ENCODE measurements at places on chromosomes 3 and 15.
A peak's percentile ranks its signal among the peaks of the same experiment; 100 is the strongest.

GRCh38 chr15:34102175-34102925 lies 467 bp downstream of the PGBD4 start:
- no peak for DNase-seq

DNA sequence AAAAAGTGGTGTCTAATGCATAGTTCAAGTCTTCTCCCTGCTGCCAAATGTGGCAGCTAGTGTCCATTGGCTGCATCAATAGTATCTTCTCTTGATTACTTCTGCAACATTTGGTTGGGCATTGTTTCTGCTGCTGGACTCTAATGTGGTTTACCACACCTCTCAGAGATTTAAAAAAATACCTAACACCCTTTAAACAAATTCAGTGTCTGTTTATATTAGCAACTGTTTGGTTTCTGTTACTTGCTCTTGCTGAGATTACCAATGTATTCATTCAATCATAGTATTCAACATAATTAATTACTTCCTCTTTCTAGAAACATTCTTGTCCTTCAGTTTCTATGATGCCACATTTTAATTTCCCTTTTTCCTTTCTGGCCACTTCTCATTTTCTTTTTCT lies 20.3 kb upstream of the NECTIN3 start:
- DNase-seq: no peak

- DNase-seq: no peak
These were observed 19.9 kb downstream of the UBR1 start for GRCh38 chr15:43085921-43086320.

DNA sequence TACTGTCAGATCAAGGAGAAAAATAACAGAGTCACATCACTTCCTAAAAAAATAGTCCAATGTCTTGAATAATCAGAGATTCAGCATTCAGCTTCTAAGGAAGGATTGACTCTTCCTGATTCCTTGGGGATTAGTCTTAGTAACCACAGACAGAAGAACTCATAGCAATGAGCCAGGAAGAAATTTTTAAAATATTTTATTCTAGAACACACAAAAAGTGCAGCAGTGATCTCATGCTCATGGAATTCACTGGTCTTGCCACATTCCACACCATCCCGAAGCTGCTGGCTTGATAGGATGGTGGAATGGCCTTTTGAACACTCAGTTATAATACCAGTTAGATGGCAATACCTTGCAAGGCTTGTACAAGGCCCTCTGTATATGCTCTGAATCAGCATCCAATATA lies 43.0 kb upstream of the ABI3BP start:
- no peak for DNase-seq

GRCh38 chr3:106004137-106004681 lies 135.4 kb upstream of the CBLB start:
- DNase-seq: no peak

- DNase-seq: no peak
These were observed 32.4 kb upstream of the ATG7 start for GRCh38 chr3:11239796-11240195.

GRCh38 chr3:94294806-94295205 lies 231.9 kb downstream of the NSUN3 start:
- DNase-seq: no peak

DNA sequence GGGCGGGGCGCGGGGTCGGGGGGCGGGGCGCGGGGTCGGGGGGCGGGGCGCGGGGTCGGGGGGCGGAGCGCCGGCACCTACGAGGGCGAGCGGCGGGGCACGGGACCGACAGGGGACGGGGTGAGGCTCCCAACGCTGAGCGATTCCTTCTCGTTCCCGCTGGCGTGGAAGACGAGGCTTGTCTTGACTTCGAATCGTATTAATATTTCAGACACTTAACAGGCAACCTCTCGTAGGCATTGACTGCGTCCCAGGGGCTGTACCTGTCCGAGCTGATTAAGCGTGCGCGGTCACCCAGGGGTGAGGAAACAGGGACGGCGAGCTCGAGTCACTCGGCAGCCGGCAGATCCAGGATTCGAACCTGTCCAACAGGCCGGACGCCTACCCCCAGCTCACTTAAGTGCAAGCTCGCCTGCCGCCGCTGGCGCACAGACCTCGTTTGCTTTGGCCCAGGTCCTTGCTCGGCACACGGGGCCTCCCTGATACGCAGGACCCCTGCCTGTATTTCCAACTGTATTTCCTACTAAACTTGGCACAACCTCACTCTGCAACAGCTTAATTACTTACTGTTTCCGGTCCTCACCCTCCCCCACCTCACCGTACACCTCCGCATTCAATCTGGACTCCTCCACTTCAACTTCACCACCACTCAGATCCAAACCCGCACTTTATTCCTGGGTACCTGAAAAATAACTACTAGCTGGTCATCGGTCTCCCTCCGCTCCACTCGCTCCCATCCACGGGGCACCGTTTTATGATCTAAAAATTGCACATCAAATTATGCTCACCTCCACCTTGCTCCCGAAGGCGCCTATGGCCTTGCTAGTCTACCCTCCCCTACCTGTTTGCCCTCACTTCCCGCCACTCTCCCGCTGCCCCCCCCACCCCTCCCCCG lies 722 bp upstream of the ZXDC start:
- no peak for DNase-seq

GRCh38 chr3:53079147-53079546 lies 33.3 kb upstream of the SFMBT1 start:
- DNase-seq: no peak

- no peak for DNase-seq
These were observed 34.5 kb downstream of the DAPK2 start for GRCh38 chr15:64011736-64012135.

DNA sequence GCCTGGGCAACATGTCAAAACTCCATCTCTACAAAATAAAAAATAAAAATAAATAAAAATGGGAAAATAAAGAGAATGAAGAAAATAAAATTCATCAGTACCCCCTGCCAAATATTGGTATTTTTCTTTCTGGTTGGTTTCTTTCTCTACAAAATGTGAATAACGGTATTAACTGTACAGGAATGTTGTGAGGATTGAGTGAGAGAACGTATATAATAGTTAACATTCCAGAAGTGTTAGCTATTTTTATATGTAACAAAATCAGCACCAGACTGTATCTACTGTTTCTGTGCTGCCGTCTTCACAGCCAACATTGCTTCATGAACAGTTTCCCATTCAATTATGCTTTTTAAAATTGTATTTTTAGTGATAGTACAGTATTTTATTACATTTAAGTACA lies 25.5 kb upstream of the RNU6-1 start:
- DNase-seq: no peak

DNA sequence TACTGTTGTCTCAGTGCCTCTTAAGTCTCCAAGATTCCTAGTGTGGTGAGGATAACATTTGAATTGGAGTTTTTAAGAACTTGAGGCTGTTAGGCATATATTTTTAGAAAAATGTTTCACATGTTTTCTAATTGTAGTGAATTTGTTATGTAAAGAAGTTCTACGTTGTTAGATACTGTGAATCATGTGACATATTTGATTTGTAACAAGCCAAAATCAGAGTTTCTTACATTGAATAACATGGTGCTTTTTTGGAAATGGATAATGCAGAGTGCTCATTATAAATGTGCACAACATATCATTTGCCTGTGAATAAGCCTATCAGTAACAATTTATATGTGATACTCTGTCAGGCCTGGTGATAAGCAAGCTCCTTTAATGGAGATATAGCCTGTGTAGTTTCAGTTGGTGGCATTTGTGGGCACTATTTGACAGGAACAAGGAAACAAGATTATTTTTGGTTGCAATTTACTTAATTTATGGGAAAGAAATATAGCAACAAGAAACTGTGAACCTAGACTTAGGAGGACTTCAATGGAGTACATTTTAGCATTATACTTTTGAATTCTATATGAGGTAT lies 328.8 kb downstream of the ARPP21 start:
- no peak for DNase-seq

DNA sequence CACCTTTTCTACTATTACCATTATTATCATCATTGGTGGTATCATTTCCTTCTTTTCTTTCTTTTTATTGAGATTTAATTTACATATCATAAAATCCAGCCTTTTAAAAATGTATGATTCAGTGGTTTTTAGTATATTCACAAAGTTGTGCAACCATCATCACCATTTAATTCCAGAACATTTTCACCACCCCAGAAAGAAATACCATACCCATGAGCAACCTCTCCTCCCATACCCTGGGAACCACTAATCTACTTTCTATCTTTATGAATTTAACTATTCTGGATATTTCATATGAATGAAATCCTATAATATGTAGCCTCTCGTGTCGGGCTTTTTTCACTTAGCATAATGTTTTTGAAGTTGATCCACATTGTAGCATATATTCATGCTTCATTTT lies 29.1 kb downstream of the AAGAB start:
- DNase-seq: no peak

DNA sequence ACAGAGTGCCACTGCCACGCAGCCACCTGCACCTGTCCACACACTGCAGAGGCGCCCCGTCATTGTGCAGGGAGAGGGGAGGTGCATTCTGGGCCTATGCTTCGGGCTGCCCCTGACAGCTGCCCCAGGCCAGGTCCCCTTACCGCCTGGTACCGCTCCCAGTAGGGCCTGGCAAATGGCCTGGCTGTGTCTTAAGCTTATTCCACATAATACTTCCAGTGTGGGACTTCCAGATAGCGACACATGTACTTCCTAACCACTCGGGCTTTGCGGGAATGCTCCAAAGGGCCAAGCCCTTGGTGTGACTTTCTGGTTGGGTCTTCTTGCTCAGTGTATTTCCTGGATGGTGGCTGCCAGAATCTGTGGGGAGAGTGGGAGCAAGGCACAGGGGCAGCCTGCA lies 254.3 kb upstream of the CHRNA7 start:
- DNase-seq: no peak

DNA sequence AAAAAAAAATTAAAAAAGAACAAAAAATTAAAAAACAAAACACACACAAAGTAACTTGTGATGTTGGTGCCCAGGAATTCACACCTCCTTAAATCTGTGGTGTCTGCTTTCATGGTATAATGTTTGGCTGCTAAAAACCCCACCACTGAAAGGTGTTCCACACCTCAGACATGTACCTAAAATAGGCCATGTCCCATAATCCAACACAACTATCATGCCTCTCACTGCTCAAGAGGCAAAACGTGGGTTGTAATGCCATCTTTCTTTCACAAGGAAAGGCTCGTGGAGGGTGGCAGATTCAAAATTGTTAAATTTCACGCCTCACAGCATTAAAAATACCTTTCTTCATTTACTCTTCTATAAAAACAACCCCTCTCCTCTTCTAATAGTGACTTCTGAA lies 29.5 kb downstream of the MKRN2 start:
- no peak for DNase-seq

- DNase-seq: no peak
These were observed 283.7 kb downstream of the GBE1 start for GRCh38 chr3:81477740-81478139.

DNA sequence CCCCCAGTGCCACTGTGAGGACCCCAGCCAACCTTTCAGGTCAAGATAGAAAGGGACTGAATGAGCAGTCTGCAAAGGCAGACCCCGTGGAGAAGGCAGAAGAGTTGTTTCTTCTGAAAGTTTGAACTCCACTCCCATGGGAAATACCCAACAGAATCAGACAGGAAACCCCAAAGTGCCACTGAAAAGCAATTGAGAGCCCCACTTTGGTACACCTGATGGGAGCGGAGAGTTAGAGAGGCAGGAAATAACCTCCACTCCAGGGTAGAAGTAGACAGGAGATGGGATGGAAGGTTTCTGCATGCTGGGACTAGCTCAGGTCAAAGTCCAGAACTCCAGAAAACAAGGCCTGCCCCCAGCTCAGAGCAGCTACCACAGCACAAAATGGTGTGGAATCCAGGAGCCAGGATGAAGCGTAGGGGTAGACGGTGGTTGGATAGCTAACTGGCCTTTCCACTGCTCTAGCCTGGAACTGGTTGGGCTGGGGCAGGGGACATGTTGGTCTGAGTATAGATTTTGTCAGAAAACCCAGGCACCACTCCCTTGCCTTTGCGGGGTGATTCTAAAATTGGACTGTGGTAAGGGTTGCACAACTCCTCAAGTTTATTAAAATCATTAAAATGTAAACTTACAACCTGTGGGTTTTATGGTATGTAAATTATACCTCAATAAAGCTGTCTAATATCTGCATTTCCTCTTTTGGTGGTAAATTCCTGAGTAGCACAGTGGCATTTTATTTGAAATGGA lies 1.9 kb upstream of the RAB43 start:
- DNase-seq: peak; percentile 37

DNA sequence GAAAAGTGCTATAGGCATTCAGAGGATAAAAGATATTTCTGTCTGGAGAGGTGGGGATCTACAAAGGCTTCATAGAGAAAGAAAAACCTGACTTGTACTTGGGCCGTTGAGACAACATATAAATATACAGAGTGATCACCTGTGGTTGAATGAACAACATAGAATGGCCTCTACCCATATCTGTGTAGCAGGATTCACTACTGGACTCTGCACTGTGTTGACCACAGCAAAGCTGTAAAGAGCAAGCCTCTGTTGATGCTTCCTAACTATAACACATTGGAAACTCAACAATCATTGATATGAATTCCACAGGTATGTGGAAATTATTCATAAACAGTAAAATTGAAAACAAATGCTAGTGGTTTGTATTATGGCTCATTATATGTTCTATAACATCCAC lies 19.1 kb upstream of the LPP start:
- no peak for DNase-seq

- DNase-seq: no peak
These were observed 6.6 kb downstream of the EHD4 start for GRCh38 chr15:41965441-41966413.

- no peak for DNase-seq
These were observed 20.5 kb downstream of the AP3B2 start for GRCh38 chr15:82689147-82689546.

- DNase-seq: no peak
These were observed 42.0 kb upstream of the ATP10A start for GRCh38 chr15:25905140-25905539.

- no peak for DNase-seq
These were observed 35.2 kb downstream of the FBXO45 start for GRCh38 chr3:196603683-196604082.

DNA sequence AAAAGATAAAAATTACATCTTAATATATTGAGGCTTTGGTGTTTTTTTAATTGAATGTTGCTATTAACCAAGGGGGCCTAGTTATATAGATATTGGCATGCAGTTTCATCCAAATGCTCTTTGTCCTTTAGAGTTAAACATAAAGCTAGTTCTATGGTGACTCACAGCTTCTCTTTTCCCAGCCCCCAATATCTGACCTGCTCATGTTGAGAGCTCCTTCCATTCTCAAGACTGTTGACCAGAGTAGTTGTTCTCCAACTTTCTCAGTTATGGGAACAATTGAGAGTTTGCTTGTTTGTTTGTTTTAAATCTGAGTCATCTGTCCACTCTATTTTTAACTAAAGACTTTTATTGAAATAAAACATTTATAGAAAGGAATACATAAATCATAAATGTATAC lies 15.8 kb upstream of the RARB start:
- DNase-seq: no peak
